ENCODE measurements at places on chromosomes 7 and 10.
A peak's percentile ranks its signal among the peaks of the same experiment; 100 is the strongest.

DNA sequence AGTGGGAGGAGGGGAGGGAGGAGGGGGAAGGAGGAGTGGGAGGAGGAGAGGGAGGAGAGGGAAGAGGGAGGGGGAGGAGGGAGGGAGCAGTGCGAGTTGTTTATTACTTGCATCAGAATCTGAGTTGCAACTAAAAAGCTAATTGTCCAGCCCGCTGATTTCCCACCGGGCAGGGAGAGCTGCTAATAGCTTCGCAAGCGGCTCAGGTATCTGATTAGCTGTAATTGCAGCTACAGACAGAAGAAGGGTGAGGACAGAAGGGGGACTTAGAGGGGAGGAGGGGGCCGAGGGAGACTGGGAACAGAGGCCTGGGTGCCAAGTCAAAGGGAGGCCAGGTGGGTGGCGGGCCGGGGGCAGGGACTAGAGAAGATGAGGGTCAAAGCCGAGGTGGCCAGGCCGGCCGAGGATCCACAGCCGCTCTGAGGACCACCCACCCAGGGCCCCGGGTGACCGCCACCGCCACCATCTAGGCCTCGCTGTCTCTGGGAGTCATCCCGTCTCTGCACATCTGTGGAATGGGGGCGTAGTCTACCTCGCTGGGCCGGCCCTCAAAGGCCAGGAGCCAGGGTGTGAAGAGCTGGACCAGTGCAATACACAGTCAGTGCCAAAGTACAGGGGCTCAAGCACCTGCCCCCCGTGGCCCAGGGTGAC lies 54.2 kb downstream of the MICALL2 start:
- DNase-seq: no peak

GRCh38 chr10:10471758-10472157 lies 545.9 kb upstream of the CELF2 start:
- no peak for DNase-seq

DNA sequence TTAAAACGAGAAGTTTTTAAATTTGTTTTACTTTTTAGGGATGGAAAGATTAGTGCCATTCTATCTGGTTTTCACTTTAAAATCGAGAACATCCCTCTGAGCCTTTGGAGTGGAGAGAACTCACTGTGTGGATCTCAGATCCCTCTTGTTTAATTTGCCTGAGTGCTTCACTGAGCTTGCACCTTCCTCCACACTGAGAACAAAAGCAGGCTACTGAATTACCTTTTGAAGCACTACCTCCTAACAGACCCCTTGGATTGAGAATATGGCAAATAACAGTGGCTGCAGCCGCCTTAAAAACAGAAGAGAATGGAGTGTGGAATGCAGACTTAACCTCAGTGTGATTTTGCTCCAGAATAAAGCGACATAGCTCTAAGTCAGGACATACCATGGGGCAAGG lies 204.7 kb downstream of the CNTNAP2 start:
- no peak for DNase-seq

DNA sequence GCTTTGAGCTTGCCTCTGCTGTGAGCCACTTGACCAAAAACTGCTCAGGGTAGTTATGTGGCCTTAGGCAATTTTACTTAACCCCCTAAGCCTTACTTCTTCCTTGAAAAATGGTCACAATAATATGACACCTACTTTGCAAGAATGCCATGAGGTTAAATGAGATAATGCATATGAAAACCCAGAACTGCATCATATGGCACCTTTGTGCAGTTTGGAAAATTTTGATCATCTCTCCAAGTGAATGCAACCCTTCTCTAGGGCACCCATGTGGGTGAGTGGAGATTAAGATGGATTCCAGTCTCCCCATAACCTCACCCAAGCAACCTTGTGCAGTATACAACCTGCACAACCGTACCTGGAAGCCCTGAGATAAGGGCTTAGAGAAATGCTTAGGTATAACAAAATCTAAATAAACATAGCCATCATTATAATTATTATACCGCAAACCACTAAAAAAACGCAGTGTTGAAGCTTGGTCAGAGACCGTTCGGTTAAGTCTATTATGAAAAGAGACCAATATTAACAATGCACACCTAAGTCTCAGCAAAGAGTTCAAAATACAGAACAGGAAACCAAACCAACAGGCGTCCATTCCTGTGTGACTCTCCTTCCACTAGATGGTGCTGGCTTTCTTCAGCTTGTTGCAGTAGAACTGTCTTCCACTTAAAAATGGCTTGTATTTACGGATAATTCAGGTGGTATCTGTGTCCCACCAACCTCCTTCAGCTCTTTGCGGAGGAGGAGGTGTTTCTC lies 21.0 kb upstream of the ASB15 start:
- DNase-seq: no peak

GRCh38 chr7:45687185-45687560 lies 113.0 kb downstream of the ADCY1 start:
- DNase-seq: no peak

- no peak for DNase-seq
Observed at GRCh38 chr7:132112657-132113056, 463.6 kb downstream of the PLXNA4 start.

- peak; percentile 57 for DNase-seq
Observed at GRCh38 chr10:84537447-84537931, 209.1 kb downstream of the CCSER2 start.

DNA sequence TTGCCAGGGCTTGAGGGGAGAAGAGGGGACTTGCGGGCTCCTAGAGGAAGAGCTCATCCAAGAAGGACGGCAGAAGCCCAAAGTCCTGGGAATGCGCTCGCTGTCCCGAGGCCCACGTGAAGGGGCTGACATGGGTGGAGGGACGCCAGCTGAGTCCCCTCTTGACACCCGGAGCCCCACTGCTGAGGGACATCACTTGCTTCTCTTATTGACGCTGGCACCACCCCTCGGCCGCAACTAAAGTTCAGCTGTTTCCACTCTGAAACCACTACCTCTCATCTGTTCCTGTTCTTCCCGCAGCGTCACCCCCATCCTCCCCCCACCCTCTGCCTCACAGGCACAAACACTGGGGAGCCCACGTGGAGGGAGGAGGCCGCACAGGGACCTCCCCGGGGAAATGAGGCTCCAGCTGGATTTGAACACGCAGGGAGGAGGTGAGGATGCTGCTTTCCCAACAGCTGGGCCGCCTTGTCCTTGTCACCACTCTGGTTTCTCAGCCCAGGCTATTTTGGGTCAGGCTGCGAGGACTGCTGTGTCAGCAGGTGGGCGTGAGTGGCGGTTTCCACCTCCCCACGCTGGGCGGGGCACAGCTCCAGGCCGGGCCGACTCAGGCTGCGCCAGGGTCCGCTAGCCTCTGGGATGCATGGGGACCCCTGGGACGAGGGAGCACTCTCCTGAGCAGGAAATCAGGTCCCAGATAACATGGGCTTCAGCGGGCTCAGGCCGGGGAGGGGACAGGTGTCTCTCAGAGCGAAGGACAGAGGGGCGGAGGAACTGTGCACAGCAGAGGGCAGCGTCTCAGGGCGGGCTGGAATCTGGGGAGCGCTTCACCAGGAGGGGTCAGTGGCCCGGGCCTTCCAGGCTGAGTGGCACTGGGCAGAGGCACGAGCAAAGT lies 156.3 kb downstream of the ZNF248 start:
- DNase-seq: peak; percentile 13

GRCh38 chr10:43218206-43218950 lies 48.5 kb downstream of the RASGEF1A start:
- DNase-seq: no peak

DNA sequence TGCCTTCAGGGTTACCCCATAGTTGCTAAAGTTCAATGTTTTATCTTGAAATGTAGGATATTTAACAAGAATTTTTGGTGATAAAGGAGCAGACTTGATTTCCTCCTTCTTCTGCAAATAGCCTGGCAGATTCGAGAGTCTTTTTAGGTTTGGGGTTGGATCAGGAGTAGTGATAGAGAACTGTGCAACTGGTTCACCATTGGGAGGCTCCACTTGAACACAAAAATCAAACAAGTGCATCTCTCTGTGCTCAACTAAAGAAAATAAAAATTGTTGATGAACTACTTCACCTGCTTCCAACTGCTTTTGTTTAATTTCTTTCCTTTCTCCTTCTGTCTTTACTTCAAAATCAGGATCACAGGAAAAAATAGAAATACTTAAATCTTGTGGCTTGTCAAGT lies 58.5 kb downstream of the MACC1 start:
- DNase-seq: no peak

- no peak for DNase-seq
Observed at GRCh38 chr7:129295015-129295423, 70.2 kb downstream of the AHCYL2 start.

DNA sequence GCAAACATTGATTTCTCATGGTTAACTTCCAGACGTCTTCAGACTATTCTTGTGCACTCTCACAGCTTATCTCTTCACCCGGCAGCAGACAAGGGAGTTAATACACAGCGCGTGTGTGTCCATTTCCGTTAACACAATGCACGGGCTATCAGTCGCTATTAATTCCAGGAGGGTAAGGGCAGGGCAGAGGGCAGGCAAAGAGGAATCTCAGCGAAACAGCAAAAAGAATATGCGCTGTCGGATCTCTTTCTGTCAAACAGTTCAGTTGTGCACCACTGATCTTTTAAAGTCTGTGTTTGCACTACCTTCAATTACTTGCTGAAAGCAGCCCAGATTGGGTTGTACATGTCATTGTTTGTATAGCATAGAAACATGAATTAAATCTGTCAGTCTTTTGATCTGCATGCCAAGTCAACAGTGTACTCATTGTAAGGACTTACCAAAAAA lies 41.1 kb upstream of the CABCOCO1 start:
- no peak for DNase-seq

- no peak for DNase-seq
Observed at GRCh38 chr10:88249450-88249849, 333.7 kb downstream of the RNLS start.

DNA sequence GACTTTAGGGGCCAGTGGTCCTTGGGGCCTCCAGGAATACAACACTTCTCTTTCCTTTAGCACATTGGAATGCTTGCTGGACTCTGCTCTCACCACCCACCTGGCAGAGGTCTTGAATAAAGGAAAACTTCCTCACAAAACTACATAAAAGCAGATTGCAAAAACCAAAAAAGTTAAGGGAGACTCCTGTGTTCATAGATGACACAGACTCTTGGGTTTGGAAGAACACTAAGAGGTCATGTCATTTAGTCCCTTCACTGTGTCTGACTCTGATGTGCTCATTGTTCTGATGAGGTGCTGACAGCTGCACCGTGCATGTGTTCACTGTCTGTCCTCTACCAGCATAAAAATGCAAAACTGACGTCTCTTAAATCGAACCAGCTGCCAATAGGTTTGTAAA lies 11.4 kb downstream of the BLNK start:
- DNase-seq: no peak

DNA sequence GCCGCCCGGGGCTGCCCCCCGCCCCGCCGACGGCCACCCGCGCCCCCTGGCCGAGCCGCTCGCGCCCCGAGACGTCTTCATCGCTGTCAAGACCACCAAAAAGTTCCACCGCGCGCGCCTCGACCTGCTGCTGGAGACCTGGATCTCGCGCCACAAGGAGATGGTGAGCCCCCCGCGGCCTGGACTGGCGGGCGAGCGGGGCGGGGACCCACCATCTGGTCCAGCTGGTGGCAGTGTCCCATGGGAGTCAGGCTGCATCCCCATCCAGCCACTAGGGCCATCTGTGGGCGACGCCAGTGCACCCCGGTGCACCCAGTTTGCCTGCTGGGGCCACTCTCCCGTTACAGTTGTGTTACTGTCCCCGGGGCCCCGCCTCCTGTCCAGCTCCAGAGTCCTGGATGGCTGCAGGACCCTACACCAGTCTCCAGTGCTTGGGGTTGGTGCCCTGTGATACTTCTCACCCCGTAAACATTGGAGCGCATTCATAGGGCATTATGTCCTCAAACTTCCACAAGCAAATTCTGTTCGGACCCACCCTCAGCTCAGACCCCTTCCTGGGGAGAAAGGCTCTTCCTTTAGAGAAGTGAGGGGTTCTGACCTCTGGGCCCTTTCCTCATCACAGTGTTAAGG lies 672 bp downstream of the LFNG start:
- DNase-seq: no peak

DNA sequence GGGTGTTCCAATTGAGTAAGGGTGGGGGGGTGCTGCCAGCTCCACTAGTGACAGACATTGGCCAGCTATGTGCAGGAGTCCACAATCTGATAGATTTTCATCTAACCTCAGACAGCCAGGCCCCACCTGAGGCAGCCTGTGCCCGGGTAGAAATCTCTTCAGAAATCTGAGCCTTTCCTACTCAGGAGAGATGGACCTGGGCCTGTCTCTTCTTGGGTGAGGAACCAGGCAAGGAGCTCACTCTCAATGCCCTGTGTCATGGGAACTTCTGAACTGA lies 86.9 kb downstream of the UBE2H start:
- DNase-seq: no peak

GRCh38 chr10:63718421-63718820 lies 197.2 kb downstream of the REEP3 start:
- DNase-seq: no peak

GRCh38 chr7:69827558-69827957 lies 229.3 kb downstream of the AUTS2 start:
- DNase-seq: no peak

- DNase-seq: peak; percentile 5
Observed at GRCh38 chr10:15167411-15168290, 842 bp downstream of the NMT2 start.

DNA sequence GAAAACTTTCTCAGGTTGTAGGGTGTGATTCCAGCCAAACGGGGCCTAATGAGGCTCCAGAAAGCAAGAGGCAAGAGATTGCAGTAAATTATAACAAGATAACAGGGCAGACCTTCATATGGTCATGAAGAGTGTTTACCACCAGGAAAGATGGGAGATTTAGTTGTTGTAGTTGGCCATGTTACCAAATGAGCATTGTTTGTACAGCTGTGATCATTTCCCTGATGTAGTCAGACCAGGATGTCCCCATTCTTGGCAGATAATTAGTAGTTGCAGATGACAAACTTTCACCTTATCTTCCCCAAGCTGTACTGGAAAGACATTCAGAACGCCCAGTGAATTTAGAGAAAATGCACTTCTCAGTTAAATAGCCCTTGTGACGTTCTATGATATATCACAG lies 630.8 kb downstream of the ANKRD7 start:
- DNase-seq: no peak

- no peak for DNase-seq
Observed at GRCh38 chr10:43576580-43576979, 2.2 kb upstream of the ZNF239 start.

- no peak for DNase-seq
Observed at GRCh38 chr7:1768832-1769231, 98.8 kb downstream of the ELFN1 start.

DNA sequence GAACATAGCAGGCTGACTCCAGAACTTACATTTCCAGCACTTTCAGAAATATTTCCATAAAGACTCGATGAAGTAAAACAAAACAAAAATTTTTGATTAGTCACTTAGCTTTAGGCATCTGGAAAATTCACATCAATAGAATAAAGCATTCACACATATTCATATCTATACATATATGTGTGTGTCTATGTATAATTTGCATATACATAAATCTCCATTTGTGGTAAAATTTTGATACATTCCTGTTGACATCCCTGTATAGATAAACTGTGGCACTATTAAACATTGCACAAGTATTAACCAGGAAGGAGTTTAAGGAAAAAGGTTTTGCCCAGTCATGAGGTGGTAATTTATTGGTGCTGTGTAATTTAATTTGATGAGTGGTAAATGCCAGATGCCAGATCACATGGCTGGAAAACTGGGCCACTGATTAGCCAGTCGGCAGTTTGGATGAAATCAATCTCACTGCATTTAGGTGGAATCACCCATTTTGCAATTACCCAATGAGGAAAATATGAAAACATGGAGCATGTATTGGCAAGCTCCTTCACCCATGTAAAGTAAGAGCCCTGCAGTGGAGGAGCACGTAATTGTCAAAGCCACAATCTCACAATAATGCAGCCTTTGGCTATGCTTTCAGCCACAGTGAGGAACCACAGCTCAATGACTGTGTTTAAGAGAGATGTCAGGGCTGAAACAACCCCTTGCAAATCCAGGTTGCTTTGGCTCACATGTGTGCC lies 294.6 kb downstream of the RNLS start:
- DNase-seq: no peak

- no peak for DNase-seq
Observed at GRCh38 chr7:65444899-65445823, 71.5 kb downstream of the ZNF92 start.

Measured in CD4-positive, alpha-beta memory T cell (primary cell).